CMK (cell line): ENCODE measurements at places on chromosomes 6 and 20.

DNA sequence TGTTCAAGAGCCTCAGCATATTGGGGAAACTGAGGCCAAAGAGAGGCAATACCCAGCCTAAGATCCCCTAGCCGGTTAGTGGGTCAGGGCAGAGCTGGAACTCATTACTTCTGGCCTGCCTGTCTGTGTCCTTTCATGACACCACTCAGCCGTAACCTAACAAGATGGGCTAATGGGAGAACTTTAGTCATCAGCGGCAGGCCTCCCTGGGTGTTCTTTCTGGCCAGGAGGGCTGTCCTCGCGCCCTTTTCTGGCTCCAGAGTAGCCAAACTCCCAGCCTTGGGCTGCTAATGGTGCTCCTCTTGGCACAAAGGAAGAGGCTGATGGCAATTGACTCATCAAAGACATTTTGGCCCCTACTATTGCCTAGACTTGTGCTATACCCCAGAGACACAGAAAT, 76.6 kb downstream of the NCR2 start:
- no peak for DNase-seq

- no peak for DNase-seq
These were observed 359.5 kb downstream of the CDH4 start for GRCh38 chr20:61611401-61612180.

GRCh38 chr6:41156771-41157170, 2.6 kb upstream of the TREML1 start:
- no peak for DNase-seq

GRCh38 chr6:23529902-23530301, 596.1 kb upstream of the NRSN1 start:
- DNase-seq: no peak

DNA sequence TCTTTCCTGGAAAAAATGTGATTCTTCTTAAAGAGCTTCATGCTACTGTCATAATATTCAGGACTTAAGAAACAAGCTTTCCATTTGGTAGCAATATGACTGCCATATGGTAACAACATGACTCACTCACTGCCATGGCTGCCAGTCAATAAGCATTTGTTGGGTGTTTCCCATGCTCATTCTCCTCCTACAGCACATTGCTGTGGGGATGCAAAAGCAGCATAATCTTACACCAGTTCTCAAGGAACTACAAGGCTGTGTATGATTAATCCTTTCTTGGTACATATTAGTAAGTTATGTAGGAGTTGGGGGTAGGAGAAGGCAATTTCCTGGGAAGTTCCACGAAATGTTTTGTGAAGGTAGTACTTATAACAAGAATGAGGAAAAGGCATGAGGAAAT, 76.7 kb downstream of the CEP162 start:
- DNase-seq: no peak

DNA sequence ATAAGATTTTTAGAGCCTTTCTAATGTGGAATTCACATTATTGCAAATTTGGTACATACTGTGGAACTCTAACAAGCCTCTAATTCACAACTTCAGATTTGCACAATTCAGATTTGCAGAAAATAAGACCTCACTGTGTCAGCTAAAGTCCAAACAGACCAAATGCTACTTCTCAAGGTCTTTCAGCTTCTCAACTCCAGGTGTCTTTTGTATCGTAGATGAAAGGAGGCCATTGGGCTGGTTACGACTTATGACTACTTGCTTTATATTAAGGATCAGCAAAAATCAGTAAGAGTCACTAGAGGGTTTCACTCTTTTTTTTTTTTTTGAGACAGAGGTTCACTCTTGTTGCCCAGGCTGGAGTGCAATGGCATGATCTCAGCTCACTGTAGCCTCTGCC, 37.8 kb downstream of the ZNF217 start:
- no peak for DNase-seq
